Left lung (tissue), 14 donors: ENCODE measurements at places on chromosomes 13 and 19. TPM values are rescaled to one million over a fixed set of nuclear protein-coding genes. Genes with fewer than 3 reads are reported as not detected.

GRCh38 chr13:41418731-41419130 is 38.6 kb upstream of the RGCC start:
- H3K4me1 ChIP-seq = no peaks in the 10 kb centered on the region
- H3K36me3 ChIP-seq = no peaks in the 10 kb centered on the region
- H3K27me3 ChIP-seq = no peaks in the 10 kb centered on the region
- H3K4me3 ChIP-seq = no peak overlapping the region
- no peak for DNase-seq

GRCh38 chr13:42696191-42696590 is 85.2 kb upstream of the FAM216B start:
- H3K27ac ChIP-seq = no peak overlapping the region
- DNase-seq = no peak
- no peaks in the 10 kb centered on the region for H3K27me3 ChIP-seq
- H3K4me3 ChIP-seq = no peak overlapping the region
- no peaks in the 10 kb centered on the region for H3K4me1 ChIP-seq

DNA sequence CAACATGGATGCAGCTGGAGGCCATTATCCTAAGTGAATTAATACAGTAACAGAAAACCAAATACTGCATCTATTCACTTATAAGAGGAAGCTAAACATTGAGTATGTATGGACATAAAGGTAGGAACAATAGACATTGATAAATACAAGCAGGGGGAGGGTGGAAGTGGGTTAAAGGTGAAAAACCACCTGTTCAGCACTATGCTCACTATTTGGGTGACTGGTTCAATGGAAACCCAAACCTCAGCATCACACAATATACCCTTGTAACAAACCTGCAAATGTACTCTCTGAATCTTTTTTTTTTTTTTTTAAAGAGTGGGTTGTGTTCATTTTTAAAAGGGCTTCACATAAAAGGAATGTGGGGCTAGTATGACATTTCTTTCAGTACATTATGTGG is 26.9 kb upstream of the CPB2 start:
- no peaks in the 10 kb centered on the region for H3K36me3 ChIP-seq
- H3K27me3 ChIP-seq = no peaks in the 10 kb centered on the region
- H3K4me3 ChIP-seq = no peak overlapping the region
- H3K4me1 ChIP-seq = no peaks in the 10 kb centered on the region
- no peak for DNase-seq
- no peak overlapping the region for H3K27ac ChIP-seq

DNA sequence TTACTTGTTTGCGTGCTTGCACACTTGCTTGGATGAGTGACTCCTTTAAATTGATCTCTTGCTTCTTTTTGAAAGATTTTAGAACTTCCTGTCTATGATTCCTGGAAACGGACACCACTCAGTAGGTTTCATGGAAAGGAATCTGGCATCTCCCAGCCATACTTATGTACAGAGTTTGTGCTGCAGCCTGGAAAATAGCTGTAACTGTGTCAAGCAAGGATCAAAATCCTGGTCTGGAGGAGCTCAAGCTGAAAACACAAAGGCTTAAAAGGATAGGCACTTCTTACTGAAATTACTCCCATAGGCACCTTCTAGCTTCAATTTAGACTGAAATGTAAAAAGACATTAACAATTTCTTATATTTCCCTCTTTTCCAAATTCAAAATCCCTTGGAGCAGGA is 1.4 kb upstream of the FREM2 start:
- H3K27me3 ChIP-seq = peaks cover 32% of the 10 kb centered on the region
- DNase-seq = no peak
- H3K36me3 ChIP-seq = no peaks in the 10 kb centered on the region
- H3K4me3 ChIP-seq = no peak overlapping the region
- H3K4me1 ChIP-seq = peaks cover 6% of the 10 kb centered on the region

DNA sequence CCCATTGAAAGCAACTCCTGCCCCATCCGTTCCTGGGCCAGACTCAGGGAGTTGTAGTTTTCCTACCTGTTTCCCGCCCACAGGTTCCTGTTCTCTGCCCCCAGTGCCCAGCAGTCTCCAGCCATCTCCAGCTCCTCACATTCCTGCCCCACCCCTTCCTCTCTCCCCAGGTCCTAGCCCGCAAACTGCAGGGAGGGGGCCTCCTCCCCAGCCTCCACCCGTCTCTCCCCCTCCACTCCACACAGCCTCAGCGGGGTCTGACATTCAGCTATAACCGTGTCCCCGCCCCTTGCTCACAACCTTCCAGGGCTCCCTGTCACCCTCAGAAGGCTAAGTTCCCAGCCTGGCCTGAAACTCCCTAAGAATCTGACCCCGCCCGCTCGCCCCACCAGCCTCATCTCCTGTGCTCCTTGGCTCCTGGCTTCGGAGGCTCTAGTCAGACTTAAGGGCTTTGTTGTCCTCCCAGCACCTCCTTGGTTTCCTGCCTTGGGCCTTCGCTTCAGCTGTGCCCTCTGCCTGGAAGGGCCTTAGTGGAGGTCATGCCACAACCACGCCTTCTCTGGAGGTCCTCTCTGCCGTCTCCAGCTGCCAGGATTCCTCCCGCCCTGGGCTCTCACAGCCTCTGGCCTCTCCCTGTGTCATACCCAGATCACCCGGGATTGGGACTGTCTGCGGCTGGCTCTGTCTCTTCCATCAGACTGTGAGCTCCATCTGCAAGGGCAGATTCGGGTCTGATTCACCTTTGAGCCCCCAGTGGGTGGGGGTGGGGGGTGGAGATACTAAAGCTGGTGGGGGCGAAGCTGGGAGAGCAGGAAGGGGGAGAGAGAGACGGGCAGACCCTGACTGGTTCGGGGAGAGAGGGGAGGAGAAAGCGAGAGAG is 5.1 kb upstream of the SPACA6 start:
- peak overlapping the region; percentile 69 for H3K4me3 ChIP-seq
- H3K36me3 ChIP-seq = peaks cover 10% of the 10 kb centered on the region
- peak overlapping the region; percentile 91 for H3K27ac ChIP-seq
- peaks cover 11% of the 10 kb centered on the region for H3K4me1 ChIP-seq
- H3K27me3 ChIP-seq = no peaks in the 10 kb centered on the region

USF2 gene
- total RNA-seq = 123 TPM

ZNF565 gene
- 3.2 TPM for total RNA-seq

LRRC63 gene
- 0.65 TPM for total RNA-seq
